Activated CD8-positive, alpha-beta memory T cell treated with anti-CD3 and anti-CD28 coated beads, Interleukin-2, amount 50 U/mL, for 4 hours (primary cell): ENCODE measurements at places on chromosomes 16 and 17.

DNA sequence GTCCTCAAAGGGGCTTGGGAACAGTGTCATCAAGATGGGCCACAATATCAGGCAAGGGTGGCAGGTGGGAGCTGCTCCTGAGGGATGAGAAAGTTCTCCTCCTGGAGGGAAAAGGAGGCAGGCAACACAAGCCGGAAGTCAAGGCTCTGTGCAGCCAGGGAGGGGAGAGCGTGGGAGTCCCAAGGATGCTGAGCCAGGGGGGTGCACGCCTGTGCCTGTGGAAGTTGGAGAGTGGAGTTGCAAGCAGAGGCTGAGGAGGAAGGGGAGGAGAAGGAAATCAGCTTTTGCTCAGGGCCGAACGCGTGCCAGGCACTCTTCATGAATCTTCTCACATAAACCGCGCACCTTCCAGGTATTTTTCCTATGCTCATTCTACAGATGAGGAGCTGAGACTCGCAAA, 7.4 kb upstream of the SLC13A2 start:
- no peak for DNase-seq

DNA sequence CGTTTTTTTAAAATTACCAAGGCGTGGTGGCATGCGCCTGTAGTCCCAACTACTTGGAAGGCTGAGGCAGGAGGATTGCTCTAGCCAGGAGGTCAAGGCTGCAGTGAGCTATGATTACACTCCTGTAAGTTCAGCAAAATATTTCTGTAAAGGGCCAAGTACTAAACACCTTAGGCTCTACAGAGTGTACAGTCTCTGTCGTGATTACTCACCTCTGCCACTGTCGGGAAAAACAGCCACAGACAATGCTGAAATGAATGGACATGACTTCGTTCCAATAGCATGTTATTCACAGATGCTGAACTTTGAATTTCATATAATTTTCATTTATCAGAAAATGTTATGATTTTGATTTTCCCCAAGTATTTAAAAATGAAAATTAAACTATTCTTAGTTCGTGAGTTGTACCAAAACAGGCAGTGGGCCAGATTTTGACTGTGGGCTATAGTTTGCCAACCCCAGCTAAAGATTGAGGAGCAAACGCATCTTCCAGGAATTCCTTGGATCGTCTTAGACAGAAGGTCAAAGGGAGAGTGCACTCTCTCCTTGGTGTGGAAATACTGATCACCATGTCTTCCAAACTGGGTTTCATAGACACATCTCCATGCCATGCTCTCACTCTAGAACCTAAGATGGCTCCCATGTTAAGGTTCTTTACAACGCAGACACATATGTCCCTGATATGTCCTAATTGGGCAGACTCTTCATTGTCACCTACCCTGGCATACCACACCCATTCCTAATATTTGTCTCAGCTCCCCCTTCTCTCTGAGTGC, 89.5 kb downstream of the MARF1 start:
- DNase-seq: no peak

DNA sequence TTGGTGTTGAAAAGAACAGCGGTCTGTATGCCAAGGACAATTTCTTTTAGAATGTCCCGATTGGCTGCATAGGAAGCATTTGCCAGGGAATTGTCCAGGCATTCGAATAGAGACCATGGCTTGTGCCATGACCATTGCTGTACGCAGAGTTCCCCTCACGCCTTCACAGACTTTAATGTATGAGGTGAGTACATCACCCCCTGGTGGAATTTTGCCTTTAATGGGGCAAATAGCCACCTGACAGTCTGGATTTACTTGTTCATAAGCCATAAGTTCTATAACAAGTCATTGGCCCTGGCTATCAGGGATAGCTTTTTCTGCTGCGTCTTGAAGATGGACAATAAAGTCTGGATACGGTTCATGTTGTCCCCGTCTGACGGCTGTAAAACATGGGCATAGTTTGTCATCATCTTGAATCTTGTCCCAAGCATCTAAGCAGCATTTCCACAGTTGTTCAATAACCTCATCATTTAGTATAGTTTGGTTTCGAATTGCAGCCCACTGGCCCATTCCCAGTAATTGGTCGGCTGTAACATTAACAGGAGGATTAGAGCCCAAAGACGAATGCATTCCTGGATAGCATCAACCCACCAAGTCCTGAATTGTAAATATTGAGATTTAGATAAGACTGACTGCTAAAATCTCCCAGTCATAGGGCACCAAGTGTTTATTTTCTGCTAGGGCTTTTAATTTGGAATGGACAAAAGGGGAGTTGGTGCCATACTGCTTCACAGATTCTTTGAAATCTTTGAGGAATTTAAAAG, 67.7 kb upstream of the ARL4D start:
- no peak for DNase-seq

DNA sequence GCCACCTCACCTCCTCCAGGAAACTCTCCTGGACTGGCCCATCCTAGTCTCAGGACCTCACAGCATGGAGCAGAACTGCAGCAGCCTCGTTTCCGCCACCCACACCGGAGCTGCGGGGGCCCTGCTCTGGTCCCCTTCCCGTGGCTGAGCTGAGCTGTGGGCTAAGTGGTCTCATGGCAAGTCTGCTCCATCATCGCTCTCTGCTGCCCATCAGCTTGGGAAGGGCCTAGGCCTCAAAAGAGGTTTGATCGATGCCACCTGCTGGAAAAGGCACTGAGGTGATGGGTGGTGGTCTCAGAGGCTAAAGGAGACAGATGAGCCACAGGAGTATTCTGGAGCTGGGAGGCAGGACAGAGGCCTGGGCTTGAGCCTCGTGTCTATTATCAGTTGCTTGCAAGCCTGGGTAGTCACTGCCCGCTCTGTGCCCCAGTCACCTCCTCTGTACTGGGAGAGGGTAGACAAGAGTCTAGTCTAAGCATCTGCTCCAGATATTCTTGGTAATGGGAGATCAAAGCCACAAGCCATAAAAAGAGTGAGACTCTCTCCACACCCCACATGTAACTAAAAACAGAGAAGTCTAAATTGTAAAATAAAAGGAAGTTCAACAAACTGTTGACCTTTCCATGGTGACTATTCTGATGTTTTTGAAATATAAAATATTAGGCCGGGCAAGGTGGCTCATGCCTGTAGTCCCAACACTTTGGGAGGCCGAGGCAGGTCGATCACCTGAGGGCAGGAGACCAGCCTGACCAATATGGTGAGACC, 1.6 kb downstream of the ITGAE start:
- no peak for DNase-seq

- DNase-seq: no peak
These were observed 65.3 kb downstream of the SPECC1 start for GRCh38 chr17:20074489-20074888.

DNA sequence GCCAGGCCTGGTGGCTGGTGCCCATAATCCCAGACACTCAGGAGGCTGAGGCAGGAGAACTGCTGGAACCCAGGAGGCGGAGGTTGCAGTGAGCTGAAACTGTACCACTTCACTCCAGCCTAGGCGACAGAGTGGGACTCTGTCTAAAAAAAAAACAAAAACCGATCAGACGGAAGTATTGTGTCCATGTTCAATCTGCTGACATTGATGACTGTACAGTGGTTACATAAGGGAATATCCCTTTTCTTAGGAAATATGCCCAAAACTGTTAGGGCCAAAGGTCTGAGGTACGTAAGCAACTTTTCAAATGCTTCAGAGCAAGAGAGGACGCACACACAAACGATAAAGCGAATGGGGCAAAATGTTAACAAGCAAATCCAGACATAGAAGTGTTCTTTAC, 69.8 kb upstream of the DNAH17 start:
- DNase-seq: no peak

DNA sequence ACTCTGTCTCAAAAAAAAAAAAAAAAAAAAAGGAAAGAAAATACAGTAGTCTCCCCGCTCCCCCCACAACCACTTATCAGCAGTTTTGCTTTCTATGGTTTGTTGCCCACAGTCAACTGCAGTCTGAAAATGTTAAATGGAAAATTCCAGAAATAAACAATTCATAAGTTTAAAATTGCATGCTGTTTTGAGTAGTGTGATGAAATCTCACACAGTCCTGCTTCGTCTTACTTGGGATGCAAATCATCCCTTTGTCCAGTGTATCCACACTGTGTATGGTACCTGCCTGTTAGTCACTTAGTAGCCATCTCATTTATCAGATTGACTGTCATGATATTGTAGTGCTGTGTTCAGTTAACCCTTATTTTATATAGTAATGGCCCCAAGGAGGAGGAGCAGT, 41.5 kb downstream of the NF1 start:
- no peak for DNase-seq

- DNase-seq: peak; percentile 13
These were observed 9.1 kb downstream of the TSPOAP1 start for GRCh38 chr17:58319173-58320162.

DNA sequence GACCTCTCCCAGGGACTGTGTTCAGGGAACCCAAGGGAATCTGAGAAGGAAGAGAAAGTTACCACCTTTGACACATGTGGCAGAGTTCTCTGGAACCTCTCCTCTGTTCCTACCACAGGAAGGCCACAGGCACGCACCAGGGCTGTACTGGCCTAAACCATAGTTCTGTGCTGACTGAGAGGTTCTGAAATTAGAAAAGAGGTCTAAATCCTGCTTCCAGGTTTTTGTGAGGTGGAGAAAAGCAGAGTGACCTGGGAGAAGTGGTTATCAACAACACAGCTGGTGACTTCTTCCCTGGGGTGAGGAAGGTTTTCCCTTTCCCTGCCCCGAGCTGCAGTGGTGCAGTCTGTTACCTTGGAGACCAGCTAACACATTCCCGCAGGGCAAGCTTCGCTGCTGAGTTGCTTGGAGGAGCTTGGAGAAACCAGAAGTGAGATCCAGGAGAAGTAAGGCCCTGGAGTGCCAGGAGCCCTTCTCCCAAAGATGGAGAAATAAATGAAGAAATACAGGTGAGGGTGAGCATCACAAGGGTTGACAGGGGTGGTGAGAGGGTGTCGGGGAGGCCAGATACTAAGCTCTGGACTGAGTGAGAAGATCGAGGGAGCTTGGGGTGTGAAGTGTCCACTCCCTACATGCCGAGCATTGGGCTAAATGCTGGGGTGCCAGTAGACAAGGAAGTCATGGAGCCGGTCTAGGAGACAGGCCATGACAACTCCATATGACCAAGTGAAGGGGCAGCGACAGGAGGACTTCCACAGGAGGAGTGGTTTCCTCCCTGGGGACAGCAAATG, at the start of gene VWA3A:
VWA3A (plus strand) TSS at position 399 of the 791 bp plus-strand sequence; CDS start at position 496, 97 bp downstream.
- DNase-seq: no peak

- no peak for DNase-seq
These were observed 119.2 kb downstream of the AXIN2 start for GRCh38 chr17:65442250-65442649.

GRCh38 chr17:7296189-7296861, 1.9 kb upstream of the YBX2 start:
- DNase-seq: peak; percentile 74

- DNase-seq: no peak
These were observed 2.1 kb downstream of the SPAG9 start for GRCh38 chr17:51118330-51119195.

DNA sequence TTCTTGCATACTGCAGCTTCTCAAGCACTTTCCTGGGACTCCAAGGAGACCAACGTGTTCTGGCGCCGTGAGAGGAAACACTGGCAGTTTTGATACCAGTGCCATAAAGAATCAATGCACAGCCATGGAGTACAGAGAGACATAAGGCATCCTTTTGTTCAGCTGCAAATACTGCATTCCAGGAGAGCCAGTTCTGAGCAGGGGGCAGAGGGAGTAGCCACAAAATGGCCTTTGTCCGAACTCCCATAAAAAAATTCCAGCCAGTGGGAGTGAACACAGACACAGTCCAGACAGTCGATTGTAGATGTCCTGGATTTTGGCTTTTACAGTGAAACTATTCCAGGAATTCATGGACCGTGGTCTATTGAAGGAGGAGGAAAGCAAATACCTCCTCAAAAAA, 36.2 kb upstream of the TEKT3 start:
- DNase-seq: no peak

- DNase-seq: no peak
These were observed 178.7 kb downstream of the FOXL1 start for GRCh38 chr16:86756882-86757703.

GRCh38 chr17:19301274-19301951, 61.1 kb downstream of the B9D1 start:
- no peak for DNase-seq

DNA sequence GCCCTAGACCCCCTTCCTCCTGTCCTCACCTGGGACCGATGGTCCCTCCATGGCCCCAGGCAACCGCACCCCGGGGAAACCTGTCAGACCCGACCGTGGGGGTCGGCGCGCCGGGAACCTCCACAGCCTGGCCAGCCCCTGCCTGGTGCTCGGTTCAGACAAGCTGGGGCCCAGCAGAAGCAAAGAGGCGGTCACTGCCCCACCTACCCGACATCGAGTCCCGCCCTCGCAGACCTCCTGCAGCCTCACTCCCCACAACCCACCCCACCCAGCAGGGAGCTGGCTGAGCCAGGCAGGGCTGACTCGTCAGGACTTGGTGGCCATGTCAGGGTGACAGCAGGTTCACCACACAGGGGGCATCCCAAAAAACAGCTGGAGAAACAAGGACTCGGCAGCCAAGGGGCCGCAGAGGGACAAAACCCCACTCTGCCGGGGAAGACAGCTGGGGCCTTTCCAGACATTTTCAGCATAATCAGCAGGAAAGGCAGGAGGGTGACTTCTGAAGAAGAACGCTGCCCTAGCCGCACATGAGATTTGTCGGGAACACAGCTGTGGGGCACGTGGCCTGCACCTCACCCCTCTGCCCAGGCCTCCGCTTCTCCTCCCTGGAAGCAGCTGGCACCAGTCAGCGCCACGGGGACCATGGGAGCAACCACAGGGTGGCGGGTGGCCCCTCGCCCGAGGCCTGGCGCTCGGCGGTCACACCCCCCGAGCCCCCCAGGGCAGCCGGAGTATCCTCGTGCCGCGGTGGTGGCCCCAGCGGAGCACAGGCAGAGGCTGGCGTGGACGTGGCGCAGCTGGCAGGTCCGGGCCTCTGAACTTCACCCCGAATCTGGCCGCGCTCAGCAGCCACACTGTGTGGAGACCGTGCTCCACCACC, 22.9 kb downstream of the GNPTG start:
- no peak for DNase-seq

GRCh38 chr17:33511670-33512069, 218.6 kb upstream of the ASIC2 start:
- DNase-seq: no peak

DNA sequence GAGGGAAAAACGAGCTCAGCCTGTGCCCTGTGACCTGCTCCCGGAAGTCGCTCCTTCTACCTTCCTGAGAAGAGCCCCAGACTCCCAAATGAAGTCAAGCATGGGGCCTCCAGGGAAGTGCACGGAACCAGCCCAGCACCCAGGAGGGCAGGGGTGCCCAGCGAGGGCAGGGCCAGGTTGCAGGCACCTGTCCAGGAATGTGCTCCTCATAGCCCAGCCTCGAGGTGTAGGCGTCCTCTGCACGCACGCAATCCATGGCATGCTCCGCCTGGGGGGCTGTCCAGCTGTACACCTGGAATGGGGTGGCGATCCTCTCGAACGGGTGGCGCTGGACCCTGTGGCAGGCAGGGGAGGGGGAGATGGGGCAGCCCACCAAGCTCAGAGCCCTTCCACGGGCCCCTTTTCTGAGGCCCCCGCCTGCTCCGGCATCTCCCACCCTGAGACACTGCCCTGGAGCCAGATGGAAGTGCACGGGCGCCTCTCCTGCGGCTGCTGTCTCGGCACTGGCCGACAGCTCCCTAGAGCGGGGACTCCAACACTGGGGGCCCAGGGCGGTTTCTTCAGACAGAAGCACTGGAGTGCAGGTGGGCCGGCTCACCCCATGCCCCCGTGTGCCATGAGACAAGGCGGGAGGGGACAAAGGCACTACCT, 10.9 kb downstream of the CLUH start:
- peak; percentile 12 for DNase-seq

GRCh38 chr16:57863434-57864160, 61.3 kb upstream of the KIFC3 start:
- no peak for DNase-seq
